ENCODE measurements at places on chromosomes 2 and 18.

DNA sequence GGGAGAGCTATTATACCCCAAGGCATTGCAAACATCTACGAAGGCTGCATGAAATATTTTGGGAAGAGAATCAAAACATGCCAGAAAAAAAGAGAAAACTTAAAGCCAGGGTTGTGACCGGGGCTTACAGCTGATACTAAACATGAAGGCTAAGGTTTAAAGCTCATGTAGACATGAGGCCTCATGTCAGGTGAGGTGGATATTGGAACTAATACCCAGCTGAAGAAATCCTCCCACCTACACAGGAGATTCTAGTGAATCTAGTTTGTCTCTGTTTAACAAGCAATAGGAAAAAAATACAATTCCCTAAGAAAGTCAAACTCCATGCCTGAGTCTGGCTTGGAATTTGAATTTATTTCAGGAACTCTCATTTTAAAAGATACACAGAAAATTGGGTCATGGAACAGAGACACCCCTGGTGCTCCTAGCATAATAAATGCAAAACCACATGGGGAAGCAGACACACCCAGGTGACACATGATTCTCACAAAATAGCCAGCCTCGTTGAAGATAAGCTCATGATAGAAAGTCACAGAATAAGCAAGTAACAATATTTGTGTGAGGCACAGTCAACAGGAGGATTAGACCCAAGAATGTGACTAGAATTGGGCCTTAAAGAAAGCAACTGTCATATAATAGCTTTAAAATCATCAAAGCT, 42.2 kb downstream of the UPP2 start:
- DNase-seq = no peak

GRCh38 chr2:19569300-19569791, 210.9 kb upstream of the OSR1 start:
- no peak for DNase-seq

GRCh38 chr2:66134138-66134701, 300.7 kb upstream of the MEIS1 start:
- no peak for DNase-seq

DNA sequence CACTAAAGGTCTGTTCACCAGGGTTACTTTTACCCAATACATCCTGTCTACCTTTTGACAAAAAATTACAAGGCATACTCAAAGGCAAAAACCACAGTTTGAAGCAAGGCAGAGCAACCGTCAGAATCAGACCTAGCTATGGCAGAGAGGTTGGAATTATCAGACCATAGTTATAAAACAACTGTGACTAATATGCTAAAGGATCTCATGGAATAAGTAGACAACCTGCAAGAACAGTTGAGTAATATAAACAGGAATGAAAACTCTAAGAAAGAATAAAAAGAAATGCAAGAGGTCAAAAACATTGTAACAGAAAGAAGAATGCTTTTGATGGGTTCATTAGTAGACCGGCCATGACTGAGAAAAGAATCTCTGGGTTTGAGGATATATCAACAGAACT, 318.8 kb upstream of the KCNH7 start:
- no peak for DNase-seq

GRCh38 chr2:122029456-122029855, 274.0 kb downstream of the TSN start:
- no peak for DNase-seq

GRCh38 chr18:76376668-76377358, 118.2 kb downstream of the ZNF516 start:
- no peak for DNase-seq

GRCh38 chr2:124149571-124149970, 124.5 kb downstream of the CNTNAP5 start:
- DNase-seq = no peak

GRCh38 chr2:19369341-19369955, 11.0 kb upstream of the OSR1 start:
- DNase-seq = no peak

GRCh38 chr18:45361125-45361851, 254.0 kb upstream of the SLC14A2 start:
- no peak for DNase-seq

- no peak for DNase-seq
Measured at GRCh38 chr18:25446972-25447371, 95.0 kb upstream of the ZNF521 start.

GRCh38 chr2:170409164-170409535, 231.2 kb downstream of the MYO3B start:
- DNase-seq = peak; percentile 58

- DNase-seq = no peak
Measured at GRCh38 chr18:79136742-79137141, 67.5 kb downstream of the ATP9B start.

- DNase-seq = no peak
Measured at GRCh38 chr2:201643216-201643890, at the start of gene TMEM237. TSS of gene TMEM237 (minus strand) at chr2:201643503. CDS start at chr2:201643400, 103 bp downstream.

- DNase-seq = no peak
Measured at GRCh38 chr18:62330650-62331049, 5.5 kb downstream of the TNFRSF11A start.

DNA sequence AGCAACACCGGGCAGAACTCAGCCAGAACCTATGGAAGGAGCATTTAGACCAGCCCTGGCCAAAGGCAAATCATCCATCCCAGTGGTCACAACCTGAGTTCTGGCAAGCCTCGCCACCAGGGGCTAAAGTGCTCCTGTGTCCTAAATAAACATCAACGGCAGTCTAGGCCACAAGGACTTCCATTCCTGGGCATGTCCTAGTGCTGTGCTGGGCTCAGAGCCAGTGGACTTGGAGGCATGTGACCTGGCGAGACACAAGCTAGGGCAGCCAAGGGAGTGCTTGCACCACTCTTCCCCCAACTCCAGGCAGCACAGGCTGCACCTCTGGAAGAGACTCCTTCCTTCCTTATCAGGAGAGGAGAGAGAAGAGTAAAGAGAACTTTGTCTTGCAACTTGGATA, 69.0 kb downstream of the ST6GAL2 start:
- no peak for DNase-seq

GRCh38 chr2:177275040-177275742, 10.7 kb upstream of the NFE2L2 start:
- no peak for DNase-seq

- DNase-seq = peak; percentile 91
Measured at GRCh38 chr2:96407041-96407918, 71.7 kb downstream of the NCAPH start.

GRCh38 chr2:232983669-232984140, 29.4 kb downstream of the NGEF start:
- no peak for DNase-seq

- no peak for DNase-seq
Measured at GRCh38 chr2:120589771-120590608, 145.7 kb upstream of the GLI2 start.

DNA sequence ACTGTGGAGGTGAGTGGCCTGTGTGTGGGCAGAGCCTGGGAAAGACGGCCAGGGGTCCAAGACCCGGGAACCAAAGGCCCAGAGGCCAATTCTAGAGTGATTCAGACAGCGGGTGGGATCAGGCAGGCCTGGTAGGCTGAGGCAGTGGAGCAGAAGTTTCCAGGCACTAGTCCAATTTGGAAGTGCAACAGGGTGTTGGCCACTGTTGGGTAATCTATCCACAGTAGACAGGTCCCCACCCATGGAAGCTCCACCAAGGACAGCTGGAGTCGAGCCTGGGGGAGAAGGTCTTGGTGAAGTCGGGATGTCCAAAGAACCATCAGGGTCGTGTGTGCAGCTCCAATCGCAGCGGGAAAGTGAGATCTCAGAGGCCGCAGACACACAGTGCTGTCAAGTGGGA, 125.8 kb upstream of the COPS8 start:
- DNase-seq = no peak

GRCh38 chr2:69242651-69243051, 144.4 kb downstream of the GFPT1 start:
- no peak for DNase-seq

- DNase-seq = no peak
Measured at GRCh38 chr2:40430776-40431599, 20.9 kb downstream of the SLC8A1 start.

GRCh38 chr2:105796131-105796638, 51.5 kb downstream of the NCK2 start:
- no peak for DNase-seq

DNA sequence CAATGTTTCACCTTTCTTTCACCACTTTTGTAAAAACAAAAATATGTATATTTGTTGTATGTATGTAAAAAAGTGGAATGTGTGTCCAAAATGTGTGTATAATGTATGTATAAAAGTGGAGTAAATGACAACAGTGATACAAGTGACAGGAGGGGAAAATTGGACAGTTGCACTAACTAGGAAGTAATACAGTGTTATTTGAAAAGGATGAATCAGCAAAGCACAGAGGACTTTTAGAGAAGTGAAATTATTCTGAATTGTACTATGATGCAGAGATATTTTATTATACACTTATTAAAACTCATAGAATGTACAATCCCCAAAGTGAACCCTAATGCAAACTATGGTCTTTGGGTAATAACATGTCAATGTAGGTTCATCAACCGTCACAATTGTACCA, 331.3 kb upstream of the CNTNAP5 start:
- DNase-seq = no peak

DNA sequence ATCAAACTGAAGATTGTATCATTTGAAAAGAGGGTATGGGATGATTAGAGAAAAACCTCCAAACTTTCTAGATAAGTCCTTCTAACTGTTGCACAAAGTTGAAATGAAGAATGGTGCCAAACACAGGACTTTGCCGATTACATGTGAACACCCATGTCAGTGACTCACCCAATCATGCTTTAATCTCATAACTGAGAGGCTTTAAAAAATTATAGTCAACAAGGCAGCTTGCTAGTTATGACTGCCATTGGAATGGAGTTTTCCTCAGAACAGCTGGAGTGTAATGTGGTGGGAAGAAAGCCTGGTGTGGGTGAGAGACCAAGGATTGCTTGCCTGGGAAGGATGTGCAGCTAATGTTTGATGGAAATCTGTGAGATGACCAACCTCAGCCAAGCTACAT, 98.2 kb upstream of the ALPP start:
- no peak for DNase-seq

- no peak for DNase-seq
Measured at GRCh38 chr18:56696966-56697365, 45.8 kb downstream of the WDR7 start.

- DNase-seq = no peak
Measured at GRCh38 chr2:135037831-135038230, 9.4 kb downstream of the MAP3K19 start.

GRCh38 chr2:3516831-3517230, 2.5 kb downstream of the ADI1 start:
- no peak for DNase-seq

DNA sequence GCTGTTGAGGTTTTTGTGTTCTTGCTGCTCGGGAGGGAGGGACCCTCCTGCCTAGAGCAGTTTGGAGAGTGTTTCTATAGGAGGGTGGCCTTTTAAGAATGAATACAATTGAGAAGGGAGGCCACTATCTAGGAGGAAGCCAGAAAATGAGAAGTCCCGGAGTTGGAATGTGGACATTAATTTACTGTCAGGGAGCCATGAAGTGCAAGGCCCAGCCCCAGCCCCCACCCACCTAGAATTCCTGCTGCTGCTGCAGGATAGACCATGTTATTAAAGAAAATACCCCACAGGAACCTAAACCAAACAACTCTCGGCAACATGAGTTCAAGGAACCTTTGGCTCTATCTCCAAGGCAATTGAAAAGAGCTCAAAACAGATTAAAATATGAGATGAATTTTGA, 46.0 kb downstream of the ZBTB7C start:
- DNase-seq = no peak

- DNase-seq = no peak
Measured at GRCh38 chr18:21391074-21391673, 149.1 kb downstream of the GREB1L start.

DNA sequence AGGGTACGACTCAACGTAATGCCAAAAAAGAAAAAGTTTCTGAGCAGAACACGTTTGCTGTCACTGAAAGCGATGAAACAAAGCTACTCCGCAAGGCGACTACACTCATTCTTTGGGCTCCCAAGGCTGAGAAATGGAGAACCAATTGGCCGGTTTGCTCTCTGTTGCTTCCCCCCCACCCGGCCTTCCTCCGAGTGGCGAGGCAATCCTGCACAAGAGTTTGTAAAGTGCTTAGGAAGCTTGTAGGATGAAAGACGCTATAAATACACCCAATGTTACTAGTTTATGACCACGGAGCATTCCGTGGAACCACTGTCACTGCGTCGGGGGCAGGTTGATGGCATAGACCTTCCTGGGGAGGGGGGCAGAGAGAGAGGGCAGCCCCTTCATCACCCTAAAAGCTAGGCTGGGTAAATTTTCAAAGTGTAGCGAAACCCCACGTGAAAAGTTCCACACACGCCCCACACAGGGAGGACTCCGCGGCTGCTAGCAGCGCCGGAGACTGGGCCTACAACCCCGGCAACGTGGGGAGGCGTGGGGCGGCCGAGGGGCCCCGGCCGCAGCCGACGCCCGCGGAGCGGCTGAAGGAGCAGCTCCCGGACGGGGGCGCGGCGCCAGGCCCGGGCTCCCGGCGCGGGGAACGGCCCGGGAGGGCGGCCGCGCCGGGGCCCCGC, 915 bp downstream of the CUL3 start:
- DNase-seq = peak; percentile 16

GRCh38 chr2:206154197-206154596, 5.0 kb downstream of the NDUFS1 start:
- DNase-seq = no peak

- no peak for DNase-seq
Measured at GRCh38 chr2:8691859-8692437, 10.1 kb downstream of the ID2 start.

- DNase-seq = no peak
Measured at GRCh38 chr18:61544178-61544577, 210.9 kb downstream of the CDH20 start.

GRCh38 chr2:2877427-2877826, 500.2 kb downstream of the EIPR1 start:
- DNase-seq = peak; percentile 78

DNA sequence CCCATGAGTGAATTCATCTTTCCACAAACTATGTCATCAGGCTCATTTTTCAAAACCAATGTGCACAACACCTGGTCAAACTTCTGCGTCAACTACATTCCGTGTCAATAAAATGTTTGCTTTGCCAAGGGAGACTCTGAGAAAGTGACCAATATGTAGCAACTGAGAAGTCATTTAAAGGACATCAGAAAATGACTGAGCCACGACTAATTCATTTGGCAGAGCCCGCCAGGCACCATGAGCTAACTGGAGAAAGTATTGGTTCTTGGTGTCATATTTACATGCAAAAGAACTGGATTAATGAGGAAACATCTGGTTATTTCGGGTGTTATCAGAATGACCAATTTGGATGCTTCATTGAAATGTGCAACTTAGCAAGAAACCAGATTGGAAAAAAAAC, 7.2 kb downstream of the RND3 start:
- no peak for DNase-seq

DNA sequence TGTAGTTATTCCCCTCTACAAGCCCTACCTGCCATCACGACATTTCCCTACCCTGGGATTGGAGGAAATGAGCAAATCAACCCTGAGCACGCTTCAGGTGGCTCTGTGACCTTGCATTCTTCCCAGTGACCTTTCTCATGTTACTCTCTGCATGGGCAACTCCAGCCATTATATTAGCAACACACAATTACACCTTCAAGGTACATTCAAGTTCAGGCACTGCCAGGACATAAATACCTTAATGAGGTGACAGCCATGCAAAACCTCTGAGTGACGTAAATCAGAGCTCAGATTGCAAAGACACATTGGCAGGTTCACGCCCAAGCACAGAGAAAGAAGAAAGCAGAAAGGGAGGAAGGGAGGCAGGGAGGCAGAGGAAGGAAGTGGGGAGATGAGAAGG, 68.7 kb upstream of the ALK start:
- no peak for DNase-seq
